ENCODE measurements at places on chromosomes 2 and 18.

- DNase-seq, result peak; percentile 60
Measured at GRCh38 chr2:239065962-239066361, 218.1 kb downstream of the TWIST2 start.

GRCh38 chr18:46623541-46623940 is 33.5 kb downstream of the LOXHD1 start:
- no peak for DNase-seq

- no peak for DNase-seq
Measured at GRCh38 chr2:127097471-127097765, 9.5 kb downstream of the BIN1 start.

GRCh38 chr18:74587441-74587840 is 10.2 kb upstream of the ZNF407 start:
- no peak for DNase-seq

DNA sequence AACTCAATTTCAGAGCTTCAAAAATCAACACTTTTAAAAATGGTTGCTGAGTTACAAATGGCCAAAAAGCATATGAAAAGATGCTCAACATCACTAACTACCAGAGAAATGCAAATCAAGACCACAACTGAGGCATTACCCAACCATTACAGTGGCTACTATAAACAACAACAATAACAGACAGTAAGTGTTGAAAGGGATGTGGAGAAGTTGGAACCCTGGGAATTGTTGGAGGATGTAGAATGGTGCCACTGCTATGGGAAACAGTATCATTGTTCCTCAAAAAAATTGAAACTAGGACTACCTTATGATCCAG is 173.3 kb upstream of the SPRED2 start:
- DNase-seq, result no peak

- DNase-seq, result peak; percentile 71
Measured at GRCh38 chr2:127525691-127526131, 578 bp downstream of the IWS1 start.

DNA sequence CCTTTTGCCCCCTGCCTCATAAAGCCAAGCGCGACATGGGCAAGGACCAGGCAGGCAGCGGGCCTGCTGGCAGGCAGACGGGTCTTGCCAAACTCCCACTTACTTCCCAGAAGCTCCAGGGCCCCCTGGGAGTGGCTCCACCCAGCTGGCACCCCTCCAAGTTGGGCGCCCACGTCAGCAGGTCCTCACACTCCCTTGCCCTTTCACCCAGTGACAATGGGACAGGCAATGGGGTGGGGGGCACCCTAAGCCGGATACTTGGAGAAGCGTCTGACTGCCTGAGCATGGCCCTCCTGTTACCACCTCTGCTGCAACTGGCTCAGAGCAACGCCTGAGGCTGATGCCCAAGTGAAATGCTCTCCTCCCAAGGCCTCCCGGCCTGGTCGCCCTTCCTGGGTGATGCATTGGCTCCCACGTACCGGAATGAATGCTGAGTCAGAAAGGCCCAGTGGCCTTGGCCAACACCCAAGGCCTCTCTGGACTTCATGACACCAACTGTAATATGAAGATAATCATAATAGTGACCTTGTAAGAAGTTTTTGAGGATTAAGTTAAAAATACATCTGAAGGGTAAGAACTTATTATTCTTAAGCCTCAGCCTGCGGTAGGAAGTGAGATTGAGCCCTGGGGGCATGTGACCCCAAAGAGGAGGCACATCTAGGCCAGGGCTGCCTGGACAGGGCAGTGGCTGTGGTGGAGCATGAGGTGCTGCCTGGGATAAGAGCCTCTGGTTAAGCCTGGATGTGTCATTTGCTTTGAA is 31.6 kb downstream of the KCNK3 start:
- peak; percentile 74 for DNase-seq

DNA sequence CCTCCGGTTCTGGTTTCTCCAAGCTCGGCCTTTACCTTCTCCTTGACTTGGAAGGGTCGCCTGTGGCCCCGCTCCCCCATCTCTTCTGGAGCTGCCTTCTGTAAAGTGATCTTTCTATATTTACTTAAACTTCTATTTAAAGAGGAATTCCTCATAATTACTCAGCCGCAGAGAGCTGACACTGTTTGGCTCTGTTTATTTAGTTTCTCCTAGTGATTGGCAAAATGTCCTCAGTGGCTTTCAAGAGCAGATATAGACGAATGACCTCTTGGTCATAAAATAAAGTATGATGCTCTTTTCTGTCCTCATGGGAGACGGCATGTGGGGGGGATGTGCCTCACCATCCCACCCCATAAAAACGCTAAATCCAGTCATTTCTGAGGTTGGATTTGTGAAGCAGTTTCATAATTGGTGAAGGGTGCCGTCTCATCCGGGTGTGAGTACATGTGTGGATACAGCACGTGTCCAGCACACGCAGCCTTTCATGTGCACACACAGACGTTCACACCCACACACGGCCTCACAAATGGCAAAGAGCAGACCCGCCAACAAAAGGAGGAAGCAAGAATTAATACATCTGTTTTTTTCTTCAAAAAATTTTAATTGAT is 43.4 kb upstream of the SMAD7 start:
- peak; percentile 87 for DNase-seq

DNA sequence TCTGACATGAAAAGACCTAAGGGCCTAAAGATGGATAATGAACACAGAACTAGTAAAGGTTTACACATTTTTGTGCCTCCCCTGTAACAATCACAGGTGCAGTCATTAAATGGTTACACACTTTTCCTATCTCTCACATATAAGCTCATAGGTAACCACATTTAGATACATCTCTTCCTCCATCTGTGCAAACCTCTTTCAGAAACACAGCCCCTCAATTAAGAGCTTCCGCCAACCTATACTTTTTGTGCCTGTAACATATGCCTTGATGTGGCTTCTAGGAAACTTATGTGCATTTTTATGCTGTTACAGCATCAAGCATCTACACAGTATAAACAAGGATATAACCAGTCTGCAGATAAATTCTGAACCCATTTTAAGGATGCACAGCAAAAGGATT is 643.3 kb downstream of the BCL11A start:
- no peak for DNase-seq

DNA sequence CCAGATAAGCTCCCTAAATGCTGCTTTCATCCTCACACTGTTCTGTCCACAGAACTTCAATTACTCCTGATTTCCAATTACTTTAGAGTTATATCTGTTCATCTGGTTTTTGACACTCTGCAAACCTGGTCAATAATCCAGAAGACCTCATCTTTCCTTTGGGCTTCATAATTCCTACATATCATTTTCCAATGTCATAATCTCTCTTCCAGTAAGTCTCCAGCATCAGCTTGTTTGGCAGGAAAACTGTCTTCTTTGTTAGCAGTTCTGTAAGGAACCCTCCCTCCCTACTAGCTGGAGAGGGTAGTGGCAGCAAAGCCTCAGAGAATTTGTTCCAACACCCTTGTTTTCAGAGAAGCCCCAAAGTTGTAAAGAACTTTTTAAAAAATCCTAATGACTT is 11.9 kb upstream of the SLC14A1 start:
- no peak for DNase-seq

DNA sequence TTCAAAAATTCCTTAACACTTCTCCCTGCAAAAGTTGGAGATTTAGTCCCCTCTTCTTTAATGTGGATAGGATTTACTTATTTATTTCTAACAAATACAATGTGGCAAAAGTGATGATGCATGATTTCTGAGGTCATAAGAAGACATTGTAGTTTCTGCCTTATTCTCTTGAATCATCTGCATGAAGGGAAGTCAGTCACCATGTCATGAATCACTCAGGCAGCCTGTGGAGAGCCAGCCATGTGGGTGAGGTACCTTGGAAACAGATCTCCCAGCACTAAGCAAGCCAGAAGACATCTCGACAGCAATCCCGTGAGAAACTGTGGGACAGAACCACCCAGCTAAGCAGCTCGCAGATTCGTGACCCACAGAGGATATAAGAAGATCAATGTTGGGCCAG is 2.7 kb upstream of the ZC3H8 start:
- DNase-seq, result peak; percentile 26

DNA sequence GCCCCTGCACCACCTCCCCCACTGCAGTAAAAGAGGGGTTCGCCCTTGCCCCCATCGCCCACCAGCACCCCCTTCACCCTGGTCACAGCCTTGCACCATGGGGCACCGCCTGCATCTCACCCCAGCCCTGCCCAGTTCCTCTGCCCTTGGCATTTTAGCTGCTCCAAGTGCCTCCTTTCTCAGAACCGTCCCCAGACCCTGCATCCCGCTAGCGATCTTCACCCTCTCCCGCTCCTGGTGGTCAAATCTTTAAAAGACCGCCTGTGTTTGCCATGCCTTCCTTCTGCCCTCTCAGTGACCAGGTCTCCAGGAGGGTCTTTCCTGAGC is 114.7 kb upstream of the OTOS start:
- DNase-seq, result no peak

- no peak for DNase-seq
Measured at GRCh38 chr18:63137999-63138435, 181.6 kb downstream of the BCL2 start.

DNA sequence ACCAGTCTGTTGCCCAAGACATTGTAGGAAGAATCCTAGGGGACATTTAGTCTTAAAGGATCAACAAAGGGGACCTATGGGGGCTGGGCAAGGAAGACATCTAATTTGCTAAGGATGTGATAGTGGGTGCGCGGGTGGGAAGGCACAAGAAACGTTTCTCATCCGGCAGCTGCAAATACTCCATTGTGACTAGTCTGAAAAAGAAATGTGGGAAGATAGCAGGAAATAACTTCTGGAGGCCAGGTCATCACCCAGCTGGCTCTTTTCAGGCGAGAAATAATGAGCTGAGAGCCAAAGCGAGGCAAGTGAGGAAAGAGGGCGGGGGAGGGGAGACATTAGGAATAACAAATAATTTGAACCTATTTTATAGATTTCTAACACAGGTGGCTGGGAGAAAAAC is 70.3 kb upstream of the NCK2 start:
- peak; percentile 13 for DNase-seq

- no peak for DNase-seq
Measured at GRCh38 chr18:72634500-72634899, 90.4 kb upstream of the CBLN2 start.

- DNase-seq, result peak; percentile 62
Measured at GRCh38 chr2:56682397-56682760, 498.6 kb downstream of the CCDC85A start.

GRCh38 chr2:44364604-44365003 is 2.9 kb downstream of the CAMKMT start:
- DNase-seq, result no peak

Data from choroid plexus epithelial cell (primary cell).